ENCODE measurements at places on chromosomes 13 and 19. TPM values are rescaled to one million over a fixed set of nuclear protein-coding genes. Genes with fewer than 3 reads are reported as not detected.

The KLK6 gene
- not detected for total RNA-seq

The AMER2 gene
- not detected for total RNA-seq

The IGFL3 gene
- not detected for total RNA-seq

The AZU1 gene
- total RNA-seq = not detected

The RCBTB1 gene
- total RNA-seq = 19.2 TPM

The NLRP5 gene
- total RNA-seq = not detected

The KATNAL1 gene
- total RNA-seq = 8.3 TPM

The SELENOV gene
- not detected for total RNA-seq

DNA sequence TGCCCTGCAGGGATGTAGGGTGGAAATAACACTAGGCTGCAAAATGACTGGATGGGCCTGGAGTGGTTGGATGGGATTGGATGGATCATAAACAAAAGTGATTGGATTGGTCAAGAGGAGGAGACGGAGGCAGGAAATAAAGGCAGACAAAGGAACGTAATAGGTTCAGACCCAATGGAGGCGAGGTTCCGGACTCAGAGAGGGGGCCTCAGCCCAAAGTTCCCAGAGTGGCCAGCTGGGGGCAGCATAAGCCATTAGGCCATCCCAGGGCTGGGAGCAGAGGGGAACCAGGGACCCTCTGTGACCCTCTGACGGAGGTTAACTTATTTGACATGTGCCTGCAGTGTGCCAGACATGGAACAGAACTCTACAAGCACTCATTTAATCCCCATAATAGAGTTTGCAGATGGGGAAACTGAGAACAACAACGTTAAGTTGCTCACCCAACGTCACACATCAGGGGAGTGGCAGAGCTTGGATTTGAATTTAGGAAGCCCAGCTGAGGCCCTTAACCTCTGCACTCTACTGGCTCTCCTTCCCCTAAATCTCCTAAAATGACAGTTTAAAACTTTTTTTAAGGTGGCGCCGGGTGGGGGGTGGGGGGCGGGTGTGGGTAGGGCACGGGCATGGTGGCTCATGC is 15.3 kb upstream of the MAP1S start:
- peak; percentile 82 for DNase-seq

GRCh38 chr19:38805180-38805579 is 7.6 kb downstream of the LGALS4 start:
- no peak for DNase-seq

DNA sequence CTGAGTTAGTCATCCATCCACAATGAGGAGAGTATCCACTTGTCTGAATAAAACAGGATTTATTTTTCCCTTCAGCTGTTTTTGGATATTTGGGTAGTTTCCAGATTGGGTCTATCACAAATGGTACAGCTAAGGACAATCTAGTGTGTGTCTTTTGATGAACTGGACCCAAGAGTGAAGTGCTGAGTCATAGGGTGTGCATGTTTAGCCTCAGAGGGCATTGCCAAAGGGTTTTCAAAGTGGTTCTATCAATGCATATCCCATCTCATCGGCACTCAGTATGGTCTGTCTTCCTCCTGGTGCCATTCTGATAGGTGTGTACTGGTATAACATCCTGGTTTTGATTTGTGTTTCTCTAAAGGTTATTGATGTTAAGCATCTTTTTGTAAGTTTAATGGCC is 62.3 kb downstream of the GSX1 start:
- DNase-seq = no peak

- no peak for DNase-seq
Measured at GRCh38 chr13:101700598-101700997, 248.1 kb downstream of the ITGBL1 start.

GRCh38 chr19:5932609-5933262 is 18.7 kb downstream of the CAPS start:
- no peak for DNase-seq

- no peak for DNase-seq
Measured at GRCh38 chr13:53398051-53398450, 369.4 kb downstream of the OLFM4 start.

- no peak for DNase-seq
Measured at GRCh38 chr13:91464336-91464735, 65.9 kb downstream of the GPC5 start.

- DNase-seq = no peak
Measured at GRCh38 chr13:99506634-99507033, 5.4 kb downstream of the TM9SF2 start.

- no peak for DNase-seq
Measured at GRCh38 chr13:114200399-114200911, 21.4 kb downstream of the CFAP97D2 start.

GRCh38 chr13:113443991-113444390 is 9.3 kb downstream of the ADPRHL1 start:
- DNase-seq = no peak

- DNase-seq = peak; percentile 32
Measured at GRCh38 chr13:94192431-94192975, 287.0 kb downstream of the DCT start.

DNA sequence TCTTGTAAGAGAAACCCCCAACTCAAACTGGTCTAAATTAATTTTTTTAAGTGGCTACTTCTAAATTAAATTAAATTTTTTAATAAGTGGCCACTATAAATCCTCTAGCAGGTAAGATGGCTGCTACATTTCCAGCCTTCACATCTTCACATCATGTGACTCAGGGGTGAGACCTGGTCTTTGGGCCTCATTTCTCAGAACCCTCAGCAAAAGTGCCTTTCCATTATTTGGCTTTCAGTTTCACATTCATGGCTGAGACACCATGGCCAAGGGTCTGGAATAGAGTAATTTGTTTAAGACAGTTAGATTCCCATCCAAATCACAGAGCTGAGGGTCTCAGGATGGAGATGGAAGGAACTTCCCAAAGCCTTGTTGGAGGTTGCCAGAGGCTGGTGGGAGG is 47.5 kb downstream of the DCT start:
- DNase-seq = peak; percentile 15

DNA sequence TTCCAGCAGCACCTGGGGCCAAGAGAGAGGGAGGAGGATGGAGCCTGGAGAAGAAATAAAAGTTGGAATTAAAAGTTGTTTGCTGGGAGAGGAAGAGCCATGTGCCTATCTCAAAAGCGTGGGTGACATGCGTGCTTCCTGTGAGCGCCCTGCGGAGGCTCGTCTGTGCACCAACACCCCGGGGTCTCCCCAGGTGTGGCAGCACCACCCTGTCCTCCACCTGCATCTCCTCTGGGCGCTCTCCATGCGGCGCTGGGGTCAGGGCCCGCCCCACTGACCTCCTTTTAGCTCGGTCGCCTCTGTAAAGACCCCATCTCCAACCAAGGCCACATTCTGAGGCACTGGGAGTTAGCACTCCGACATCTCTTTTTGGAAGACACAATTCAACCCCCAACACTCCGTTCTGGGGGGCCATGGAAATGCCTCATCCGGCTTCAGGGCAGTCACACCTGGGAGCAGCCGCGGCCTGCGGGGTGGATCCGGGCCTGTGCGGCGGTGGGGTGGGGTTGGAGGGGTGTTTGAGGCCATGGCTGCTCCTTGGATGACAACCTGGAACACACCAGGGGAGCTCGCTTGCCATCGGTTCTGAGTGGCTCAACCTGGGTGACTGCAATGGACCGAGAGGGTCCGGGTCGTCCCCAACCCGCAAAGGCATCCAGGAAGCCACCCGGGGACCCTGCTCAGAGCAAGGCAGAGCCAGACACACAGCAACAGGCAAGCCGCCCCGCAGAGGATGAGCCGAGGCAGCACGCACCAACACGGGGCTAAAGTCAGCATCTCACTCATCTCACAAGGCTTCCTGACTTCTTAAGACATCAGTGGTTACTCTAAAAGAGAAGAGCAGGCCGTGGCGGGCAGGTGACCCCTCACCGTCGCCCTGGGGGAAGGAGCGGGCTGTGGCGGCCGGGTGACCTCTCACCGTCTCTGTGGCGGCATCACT is 79.4 kb upstream of the MCF2L start:
- DNase-seq = no peak

GRCh38 chr13:89750371-89750770 is 1597.1 kb upstream of the MIR17HG start:
- no peak for DNase-seq

DNA sequence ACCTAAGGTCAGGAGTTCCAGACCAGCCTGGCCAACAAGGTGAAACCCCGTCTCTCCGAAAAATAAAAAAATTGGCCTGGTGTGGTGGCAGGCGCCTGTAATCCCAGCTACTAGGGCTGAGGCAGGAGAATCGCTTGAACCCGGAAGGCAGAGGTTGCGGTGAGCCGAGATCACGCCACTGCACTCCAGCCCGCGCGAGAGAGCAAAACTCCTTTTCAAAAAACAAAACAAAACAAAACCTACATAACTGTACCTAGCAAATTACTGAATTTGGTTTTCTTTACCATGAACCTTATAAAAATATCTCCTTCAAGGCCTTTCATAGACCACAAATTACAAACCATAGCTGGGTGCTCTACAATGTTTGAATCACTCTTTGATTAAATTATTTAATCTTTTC is 760 bp downstream of the ZNF91 start:
- peak; percentile 71 for DNase-seq

- DNase-seq = no peak
Measured at GRCh38 chr13:87128491-87128890, 542.7 kb upstream of the SLITRK5 start.

GRCh38 chr13:20938302-20938701 is 35.8 kb upstream of the XPO4 start:
- DNase-seq = no peak

- DNase-seq = no peak
Measured at GRCh38 chr13:24104723-24105122, 55.8 kb upstream of the SPATA13 start.
